ENCODE measurements at places on chromosomes 1 and 21.

GRCh38 chr1:64921771-64922170 is 44.6 kb downstream of the JAK1 start:
- DNase-seq: no peak

- DNase-seq: peak; percentile 57
Measured at GRCh38 chr1:221994939-221995338, 253.1 kb upstream of the DUSP10 start.

DNA sequence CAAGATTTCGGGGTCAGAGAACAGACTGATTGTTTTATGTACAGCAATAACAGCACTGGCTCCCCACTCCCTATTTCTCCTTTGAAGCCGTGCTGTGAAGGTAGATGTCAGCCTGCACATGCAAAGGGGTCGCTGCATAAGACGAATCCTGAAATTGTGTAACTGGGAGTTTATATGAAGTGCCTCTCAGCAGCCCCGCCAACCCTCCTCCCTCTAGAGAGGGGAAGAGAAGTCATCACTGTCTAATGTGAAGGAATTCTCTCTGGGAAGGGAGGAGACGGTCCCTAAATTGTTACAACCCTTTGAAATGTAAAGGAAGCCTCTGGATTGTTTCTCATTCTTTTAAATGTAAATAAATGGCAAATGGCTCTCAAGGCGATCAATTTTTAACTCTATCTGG is 545.3 kb downstream of the PLA2G4A start:
- DNase-seq: no peak

GRCh38 chr1:170077926-170078325 is 3.4 kb upstream of the KIFAP3 start:
- no peak for DNase-seq

GRCh38 chr1:171590022-171590421 is 32.0 kb upstream of the MYOCOS start:
- peak; percentile 9 for DNase-seq

DNA sequence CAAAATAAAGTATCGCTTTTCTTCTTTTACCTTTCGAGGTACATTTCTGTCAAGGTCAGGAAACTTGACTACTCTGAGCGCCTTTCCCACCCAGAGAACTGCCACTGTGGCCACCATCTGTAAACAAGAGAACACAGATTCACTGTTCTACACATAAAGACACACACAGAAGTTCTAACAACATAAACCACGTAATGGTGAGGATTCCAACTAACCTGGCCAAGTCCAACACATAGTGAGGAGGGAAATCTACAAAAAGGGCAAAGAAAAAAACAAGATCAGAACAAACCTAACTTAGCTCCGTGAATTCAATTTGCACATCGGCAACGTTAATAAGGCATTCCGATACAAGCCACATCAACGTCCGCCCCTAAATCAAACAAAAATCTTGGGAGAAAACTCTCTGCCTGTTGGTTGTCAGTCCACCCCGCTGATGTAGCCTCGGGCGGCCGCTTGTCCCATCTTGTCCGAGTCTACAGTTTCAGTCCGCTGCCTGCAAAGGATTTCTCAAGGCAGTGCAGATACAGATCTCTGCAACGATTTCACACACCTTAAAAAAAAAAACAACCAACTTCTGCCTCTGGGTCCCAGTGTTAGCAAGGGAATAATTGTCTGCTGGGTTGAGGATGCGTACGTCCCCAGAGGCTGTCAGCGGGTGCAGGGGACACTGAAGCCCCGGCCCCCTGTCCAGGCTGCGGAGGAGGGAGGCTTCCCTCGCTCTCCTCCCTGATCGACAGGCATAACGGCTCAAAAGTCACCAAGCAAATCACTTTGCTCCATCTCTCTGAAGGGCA is 1.0 kb downstream of the SLC35D1 start:
- DNase-seq: peak; percentile 52

- DNase-seq: no peak
Measured at GRCh38 chr1:36851087-36851486, 183.2 kb downstream of the GRIK3 start.

DNA sequence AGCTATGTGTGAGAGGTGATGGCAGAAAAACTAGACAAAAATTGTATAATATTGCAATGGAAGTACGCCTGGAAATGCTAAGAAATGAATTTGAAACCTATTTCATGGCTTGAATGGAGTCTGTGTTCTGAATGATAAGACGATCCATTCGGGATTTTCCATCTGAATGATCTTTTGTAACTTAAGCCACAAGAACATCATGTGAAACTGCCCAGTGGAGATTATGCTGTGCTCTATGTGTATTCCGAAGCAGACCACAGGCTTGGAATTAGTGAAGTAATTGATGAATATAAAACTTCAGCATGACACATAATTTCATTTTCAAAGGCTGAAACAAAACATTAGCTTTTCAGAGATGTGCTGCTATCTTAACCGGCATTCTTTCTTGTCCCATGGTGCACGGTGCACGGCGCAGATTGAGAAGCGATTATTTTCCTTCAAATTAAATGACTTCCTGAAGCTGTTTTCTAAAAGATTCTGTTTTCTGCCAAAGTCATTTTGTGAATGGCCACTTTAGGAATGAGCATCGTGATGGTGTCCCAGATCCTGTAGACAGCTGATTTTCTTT is 652.9 kb downstream of the PLA2G4A start:
- no peak for DNase-seq

DNA sequence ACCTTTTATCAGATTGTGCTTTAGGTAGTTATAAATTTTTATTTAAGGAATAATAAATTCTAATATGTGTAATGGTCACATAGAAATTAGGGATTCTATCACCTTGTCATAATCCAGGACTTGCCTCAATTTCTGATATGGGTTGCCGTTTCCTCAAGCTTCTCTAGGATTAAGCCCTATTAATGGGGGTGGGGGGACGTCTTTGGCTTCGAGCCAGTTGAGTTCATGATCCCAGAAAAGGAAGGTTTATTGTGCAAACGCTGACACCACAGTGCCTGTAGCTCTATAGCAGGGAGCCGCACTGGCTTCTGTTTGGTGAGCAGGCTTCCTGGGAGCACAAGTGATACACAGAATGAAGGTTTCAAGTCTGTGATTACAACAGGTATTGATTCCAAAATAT is 22.0 kb upstream of the VAMP3 start:
- no peak for DNase-seq

DNA sequence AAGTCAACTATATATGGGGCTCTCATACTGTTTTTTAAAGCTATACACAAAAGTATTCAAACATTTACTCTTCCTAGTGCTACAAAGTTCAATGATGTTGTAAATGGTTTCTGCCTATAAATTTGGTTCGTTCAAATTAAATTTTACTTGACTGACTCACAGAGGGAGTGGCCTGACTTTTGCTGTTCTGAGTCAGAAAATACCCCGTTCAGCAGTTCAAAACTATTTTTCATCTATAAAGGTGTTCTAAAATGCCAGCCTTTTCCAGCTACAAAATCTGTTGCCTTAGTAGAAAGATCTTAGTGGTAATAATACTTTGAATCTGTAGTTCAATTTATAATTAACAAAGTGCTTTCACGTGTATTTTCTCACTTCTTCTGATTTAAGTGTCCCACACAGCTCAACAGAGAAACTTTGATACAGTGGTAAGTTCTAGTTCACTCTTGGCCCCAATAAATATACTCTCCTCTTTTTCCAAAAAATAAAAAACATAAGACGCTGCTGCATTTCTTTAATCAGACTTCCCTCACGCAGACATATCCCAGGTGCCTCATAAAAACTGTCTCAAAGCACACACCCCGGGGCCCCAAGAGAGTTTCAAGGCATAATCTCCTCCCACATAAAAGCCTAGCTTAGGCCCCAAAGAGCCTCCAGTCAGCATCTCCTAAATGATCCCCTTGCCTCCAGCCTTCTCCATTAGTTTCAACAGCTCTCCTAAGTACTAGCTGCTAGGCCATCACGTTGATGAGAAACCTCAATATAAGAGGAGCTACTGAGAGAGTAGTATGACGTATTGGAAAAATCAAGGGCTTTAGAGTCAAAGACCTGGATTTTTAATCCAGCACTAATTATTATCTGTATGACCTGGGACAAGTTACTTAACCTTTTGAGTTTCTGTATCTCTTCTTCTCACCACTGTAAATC is 3.2 kb downstream of the PTP4A2 start:
- DNase-seq: peak; percentile 53

DNA sequence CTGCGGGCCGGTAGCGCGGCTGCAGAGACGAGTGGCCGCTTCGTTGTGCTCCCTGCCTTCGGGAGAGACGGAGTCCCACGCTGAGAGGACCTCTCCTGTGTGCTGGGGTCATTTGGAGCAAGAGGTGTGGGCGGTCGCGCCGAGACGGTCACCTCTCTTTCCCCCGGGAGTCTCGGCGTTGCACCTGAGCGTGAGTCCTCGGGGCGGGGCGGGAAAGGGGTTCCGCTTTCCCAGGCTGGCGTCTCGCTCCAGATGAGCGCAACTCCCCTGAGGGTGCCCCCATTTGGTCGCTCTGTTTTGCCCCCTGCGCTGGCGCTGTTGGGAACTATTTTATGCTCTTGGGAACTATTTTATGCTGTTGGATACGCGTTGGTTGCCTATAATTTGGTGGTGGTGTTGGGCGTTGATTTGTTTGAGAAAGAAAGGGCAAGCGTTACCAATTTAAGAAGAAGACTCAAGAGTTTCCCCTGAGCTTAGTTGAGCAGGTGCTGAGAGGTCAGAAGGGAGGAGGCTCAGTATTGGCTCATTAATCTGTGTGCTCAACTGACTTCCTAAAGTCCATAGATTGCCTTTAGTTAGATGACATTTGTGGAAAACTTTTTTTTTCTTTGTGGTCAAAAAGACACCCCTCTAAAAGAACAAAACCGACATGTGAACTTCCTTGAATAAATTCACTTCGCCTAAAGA is 683 bp downstream of the LRRC8B start:
- DNase-seq: no peak

Measured in GM03348 (cell line).